ENCODE measurements at places on chromosomes 11 and 22.

- no peak for DNase-seq
Measured at GRCh38 chr22:18152519-18152918, 2.5 kb downstream of the USP18 start.

DNA sequence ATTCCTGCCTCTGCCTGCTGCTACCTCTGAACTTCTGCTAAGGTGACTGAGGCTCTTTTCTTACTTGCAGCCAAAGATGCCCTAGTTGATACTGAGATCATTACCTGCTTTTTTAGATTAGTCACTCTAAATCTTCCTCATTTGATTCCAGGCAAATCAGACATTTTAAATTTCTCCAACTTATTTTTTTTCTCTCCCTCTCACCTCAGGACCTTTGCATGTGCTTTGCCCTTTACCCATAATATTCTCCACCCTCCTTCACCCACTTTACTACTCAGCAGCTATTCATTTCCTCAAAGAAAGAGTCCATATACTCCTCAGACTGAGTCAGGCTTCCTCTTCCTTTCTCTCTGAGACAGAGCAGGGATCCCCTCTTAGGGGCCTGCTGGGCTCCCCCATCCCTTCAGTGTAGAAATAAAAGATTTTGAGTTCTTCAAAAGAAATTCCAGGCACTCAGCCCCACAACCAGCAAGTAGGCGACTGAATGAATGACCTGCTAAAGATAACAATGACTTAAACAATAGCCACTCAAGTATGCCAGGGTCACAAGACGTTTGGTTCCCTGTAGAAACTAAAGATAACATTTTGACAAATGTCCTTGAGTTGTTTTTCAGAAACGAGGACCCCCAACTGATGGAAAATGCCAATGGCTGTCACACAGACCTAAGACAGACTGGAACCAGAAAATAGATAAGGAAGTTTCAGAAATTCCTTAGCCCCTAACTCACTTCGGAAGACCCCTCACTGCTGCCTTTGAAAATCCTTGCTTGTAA is 104.2 kb downstream of the MTNR1B start:
- no peak for DNase-seq

GRCh38 chr11:102187416-102188151 is 77.3 kb downstream of the YAP1 start:
- no peak for DNase-seq

DNA sequence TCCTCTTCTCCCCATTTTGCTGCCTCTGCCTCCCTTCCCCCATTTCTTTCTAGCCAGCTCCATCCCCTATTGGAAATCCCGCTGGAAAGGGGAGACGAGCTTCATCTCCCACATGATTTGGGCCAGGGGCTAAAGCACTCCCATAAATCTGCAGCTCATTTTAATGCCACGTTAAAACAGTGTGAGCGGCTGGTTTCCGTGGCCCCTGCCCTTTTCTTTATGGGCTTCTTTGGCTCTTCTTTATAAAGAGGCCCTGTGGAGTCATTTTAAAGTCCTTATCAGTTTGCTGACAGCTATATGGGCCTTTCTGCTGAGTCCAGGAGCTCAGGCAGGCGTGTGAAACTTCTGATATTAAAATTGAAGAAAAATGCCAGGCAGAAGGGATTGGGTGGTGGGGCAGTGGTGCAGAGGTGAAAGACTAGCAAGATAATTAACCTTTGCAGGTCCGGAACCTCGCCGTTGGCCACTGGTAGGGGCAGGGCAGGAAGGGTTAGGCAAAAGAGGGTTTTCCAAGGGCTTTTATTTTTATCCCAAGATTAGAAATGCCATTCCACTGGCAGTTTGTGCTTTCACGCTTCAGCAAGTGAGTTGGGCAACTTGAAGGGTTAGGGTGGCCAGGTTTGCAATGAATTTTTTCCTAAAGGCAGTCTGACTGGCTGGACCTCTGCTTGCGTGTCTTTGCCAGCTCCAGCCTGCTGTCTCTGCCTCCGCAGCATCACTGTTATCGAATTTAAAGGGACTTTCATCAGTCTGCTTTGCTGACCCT is 44.3 kb downstream of the EXT2 start:
- no peak for DNase-seq

DNA sequence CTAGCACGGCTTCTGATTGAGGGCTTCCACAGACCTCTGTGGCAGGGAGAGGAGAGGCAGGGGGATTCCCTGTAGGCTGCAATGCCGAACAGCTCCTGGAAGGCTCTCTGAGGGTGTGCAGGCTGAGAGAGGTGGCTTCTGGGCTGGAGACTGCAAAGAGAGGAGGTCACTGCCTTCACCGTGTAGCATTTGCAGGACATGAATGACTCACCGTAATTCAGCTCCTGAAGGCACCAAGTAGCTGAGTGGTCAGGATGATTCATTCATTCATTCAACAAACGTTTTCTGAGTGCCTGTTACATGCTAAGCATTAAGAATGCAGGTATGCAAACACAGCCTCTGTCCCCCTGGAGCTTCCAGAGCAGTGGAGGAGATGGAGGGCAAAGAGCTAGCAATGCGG is 18.0 kb upstream of the EIF3D start:
- peak; percentile 85 for DNase-seq

GRCh38 chr11:96798445-96798844 is 408.6 kb downstream of the JRKL start:
- DNase-seq: no peak

- DNase-seq: peak; percentile 89
Measured at GRCh38 chr11:27234043-27234668, 128.9 kb downstream of the CCDC34 start.

GRCh38 chr11:30206249-30206996 is 24.4 kb upstream of the FSHB start:
- no peak for DNase-seq

DNA sequence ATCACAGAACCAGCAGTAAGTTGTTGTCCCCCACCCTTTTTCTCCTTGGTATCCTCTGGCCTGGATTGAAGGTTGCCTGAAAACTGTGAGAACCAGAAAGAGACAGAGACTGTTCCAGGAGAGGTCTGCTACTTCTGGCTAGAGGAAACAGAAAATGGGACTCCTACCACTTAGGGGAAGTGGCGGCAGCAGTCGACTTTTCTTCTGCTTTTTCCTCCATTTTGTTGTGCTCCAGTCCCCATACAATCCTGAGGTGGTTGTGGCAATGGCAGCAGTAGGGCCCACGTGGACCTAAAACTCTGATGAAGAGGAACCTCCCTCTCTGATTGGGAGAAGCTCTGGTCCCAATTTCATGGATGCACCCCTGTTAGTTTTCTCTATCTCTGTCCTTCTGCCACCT is 76.0 kb upstream of the SORL1 start:
- no peak for DNase-seq

DNA sequence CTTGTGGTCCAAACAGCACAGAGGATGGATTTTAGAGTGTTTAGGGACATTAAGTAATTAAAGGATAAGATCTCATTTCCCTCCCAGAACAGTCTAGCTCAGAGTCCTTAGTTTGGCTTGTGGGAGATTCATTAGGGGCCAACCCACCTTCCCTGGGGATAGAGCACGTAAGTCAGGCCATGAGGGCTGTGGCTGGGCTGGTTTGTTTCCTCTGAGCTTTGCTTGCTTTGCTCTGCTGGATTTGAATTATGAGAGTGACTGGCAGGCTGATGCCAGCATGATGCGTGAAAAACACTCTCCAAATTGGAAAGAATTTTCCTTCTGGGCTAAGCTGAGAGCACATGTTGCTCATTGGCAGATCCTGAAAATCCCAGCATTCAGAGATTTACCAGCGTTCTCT is 84.7 kb upstream of the HEPHL1 start:
- DNase-seq: no peak

DNA sequence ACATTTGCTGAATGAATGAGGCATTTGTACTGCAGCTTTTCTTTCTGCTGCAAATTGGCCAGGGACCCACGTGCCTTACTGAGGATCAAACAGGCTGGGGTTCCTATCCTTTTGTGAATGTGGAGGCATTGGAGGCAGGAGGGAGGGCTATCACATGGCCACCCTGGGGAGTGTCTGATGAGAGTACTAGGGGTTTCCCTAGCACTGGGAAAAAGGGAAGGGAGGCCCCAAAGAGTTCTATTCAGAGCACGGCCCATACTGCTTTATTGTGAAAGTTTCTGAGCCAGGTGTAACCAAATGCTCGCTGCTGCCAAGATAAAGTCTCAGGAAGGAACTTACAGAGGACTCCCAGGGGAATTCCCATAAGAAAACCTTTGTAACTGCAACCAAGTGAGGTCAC is 78.4 kb upstream of the ANO1 start:
- no peak for DNase-seq

GRCh38 chr11:80873310-80873999 is 1432.6 kb upstream of the TENM4 start:
- DNase-seq: no peak

GRCh38 chr11:37695283-37695682 is 1097.2 kb upstream of the RAG2 start:
- no peak for DNase-seq

- no peak for DNase-seq
Measured at GRCh38 chr11:96317985-96318384, 25.0 kb downstream of the MAML2 start.

GRCh38 chr11:19957294-19957943 is 202.9 kb downstream of the DBX1 start:
- no peak for DNase-seq

DNA sequence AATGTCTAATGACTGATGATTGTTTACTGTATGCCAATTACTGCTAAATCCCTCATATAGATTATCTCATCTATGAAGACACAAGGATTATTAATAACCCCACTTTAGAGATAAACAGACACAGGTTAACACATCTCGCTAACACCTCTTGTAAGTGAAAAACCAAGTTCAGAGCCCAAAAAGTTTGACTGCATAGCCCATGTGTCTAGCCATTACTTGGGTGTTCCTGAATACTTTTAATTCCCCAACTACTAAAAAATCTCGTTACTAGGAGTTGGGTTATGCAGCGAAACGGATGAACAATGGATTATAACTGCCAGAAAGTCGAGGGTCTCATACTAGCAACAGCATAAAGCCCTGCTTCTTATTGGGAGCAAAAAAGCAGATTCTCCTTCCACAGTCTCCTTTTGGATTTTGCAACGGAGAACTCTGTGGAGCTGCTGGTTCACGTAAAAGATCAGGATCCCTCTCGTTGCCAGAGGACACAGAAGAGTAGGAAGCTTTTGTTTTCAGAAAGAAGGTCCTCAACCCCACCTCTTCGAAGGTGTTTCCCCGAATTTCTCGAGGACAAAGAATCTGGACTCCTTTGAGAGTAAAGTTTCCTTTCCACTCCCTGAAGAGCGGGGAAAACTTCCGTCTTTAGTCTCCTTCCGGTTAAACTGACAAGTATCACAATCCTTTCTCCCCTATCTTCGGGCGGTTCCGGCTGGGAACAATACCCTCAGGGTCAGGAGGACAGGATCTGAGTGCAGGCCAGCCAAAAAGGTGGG is 979 bp downstream of the ZBED5 start:
- DNase-seq: peak; percentile 66

- no peak for DNase-seq
Measured at GRCh38 chr11:12290477-12290922, 86.9 kb upstream of the PARVA start.

- no peak for DNase-seq
Measured at GRCh38 chr22:20391222-20391621, 2.7 kb upstream of the ZNF74 start.

DNA sequence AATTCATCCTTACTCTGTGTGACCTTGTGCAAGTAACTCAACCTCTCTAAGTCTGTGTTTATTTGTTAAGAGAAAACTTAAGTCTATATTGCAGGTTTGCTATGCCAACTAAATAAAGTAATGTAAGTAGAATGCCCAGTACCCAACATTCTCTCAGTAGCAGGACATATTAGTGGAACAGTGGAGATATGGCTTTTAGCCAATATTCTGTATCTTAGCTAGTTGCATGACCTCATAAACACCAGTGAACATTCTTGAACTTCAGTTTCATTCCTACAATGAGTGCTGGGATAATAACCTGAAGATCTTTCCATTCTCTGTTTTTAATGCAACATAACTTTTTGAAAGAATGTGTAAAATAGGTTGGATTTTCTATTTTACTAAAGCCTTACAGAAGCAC is 77.0 kb downstream of the RAB38 start:
- no peak for DNase-seq

DNA sequence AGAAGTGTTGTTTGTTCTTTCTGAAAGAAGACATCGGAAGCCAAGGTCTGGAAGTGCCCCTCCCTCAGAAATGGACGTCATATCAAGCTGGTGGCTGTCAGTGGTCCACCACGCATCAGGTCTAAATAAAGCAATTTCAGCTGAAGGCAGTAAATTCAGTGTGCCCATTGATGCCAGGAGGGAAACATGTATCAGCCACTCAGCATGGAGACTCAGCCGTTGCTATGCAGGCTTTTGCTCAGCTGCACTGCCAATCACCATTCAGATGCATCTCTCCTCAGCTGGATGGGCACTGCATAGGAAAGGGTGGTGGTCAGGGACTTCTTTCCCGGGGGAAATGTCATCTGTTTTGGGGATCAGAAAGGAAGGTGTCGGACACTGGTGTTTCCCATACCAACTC is 878.2 kb downstream of the NTM start:
- no peak for DNase-seq

- no peak for DNase-seq
Measured at GRCh38 chr22:38965614-38966379, 8.4 kb downstream of the APOBEC3A start.

- DNase-seq: no peak
Measured at GRCh38 chr11:110410651-110411050, 19.1 kb upstream of the FDX1 start.

GRCh38 chr11:15580056-15580774 is 465.5 kb downstream of the INSC start:
- DNase-seq: no peak

DNA sequence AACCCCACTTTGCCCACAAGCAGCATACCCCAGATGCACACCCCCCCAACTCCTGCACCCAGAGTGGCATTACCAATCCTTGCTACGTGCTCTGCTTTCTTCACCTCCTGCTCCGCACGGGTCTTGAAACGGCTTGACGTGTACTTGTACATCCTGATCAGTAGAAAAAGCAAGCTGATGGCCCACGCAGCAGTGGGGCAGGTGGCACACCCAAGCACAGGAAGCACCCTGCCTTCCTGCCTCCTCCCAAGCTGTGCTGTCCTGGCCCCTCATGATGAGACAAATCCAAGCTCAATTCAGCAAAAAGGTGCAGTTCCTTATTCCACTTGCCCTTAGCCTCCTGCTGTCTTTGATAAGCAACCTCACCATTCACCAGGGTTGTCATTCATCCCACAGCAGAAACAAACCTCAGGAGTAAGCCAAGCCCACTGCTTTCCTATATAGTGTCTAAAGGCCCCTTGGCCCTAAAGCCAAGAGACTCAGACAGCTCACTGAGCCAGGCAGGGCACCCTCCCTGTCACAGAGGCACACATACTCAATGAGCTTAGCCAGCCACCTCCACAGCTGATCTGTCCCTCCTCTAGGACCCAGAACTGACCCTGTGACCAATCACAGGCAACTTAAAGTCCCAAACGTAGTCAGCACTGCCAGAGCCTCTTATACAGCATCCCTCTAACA is 27.8 kb downstream of the MORC2 start:
- no peak for DNase-seq

DNA sequence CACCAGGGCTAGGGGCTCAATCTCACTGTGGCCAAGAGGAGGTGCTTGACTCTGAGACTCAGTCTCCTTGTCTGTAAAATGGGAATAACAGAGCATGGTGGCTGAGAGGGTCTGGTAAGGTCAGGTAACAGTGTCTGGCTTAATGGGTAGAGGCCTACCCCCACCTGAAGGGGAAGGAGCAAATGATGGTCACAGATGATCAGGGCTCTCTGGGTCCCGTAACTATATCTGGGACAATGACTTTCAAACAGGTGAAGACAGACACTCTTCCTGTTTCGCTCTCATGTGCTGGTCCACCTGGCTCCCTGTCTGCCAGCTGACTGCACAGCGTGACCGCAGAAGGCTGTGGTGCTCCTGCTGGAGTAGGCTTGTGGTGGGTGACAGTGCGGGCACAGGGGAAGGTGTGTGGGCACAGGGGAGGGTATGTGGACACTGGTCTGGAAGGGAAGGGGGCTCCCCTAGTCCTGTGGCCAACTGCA is 4.0 kb downstream of the A4GALT start:
- DNase-seq: no peak
